DMS79 treated with DMSO at 0.1 percent for 48 hours (cell line): ENCODE measurements at places on chromosomes 16 and 17.

DNA sequence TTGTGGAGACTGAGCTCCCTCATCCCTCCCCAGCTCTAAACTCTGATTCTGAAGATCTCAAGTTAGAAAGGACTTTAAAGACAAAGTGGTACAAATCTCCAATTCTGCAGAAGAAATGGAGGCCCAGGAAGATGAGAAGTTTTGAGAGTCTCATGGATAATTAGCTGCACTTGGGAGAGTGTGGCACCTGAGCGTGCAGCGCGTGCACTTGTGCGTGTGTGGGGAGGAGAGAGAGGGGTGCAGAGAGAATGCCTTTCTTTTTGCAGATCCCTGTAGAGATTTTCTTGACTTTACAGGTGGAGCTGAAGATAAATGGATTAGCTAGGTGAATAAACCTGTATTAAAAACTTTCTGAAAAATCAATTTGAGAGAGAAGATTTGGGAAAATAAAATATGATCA is 14.8 kb upstream of the AKTIP start:
- no peak for DNase-seq

DNA sequence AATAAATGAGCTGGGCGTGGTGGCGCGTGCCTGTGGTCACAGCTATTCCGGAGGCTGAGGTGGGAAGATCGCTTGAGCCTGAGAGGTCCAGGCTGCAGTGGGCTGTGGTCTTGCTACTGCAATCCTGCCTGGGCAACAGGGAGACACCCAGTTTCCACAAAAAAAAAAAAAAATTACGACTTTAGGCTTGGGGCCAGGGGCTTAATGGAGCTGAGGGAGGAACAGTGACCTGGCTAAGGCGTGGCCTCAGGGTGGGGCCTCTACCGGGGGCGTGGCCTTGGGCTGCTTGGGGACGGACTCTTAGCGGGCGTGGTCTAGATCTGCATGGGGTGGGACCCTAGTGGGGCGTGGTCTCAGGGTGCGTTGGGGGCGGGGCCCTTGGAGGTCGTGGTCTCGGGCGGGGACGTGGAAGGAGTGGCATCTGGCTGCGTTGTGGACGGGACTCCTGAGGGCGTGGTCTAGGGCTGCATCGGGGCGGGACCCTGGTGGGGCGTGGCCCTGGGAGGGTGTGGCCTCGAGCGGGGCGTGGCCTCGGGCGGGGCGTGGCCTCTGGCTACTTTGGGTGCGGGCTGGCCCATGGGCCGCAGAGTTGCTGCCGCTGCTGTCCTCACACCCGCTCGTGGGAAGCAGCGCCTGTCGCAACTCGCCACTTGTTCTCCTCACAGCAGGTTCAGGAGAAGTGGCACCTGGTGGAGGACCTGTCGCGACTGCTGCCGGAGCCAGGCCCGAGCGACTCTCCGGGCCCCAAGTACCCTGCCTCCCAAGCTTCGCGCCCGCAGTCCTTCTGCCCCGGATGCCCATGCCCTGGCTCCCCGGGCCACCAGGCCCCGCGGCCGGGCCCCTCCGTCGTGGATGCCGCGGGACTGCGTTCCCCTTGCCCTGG is 5.8 kb upstream of the C17orf99 start:
- no peak for DNase-seq

GRCh38 chr16:27703545-27703944 is 153.6 kb downstream of the KATNIP start:
- DNase-seq, result no peak

GRCh38 chr17:61149862-61150362 is 249.7 kb upstream of the TBX2 start:
- DNase-seq, result no peak

- peak; percentile 80 for DNase-seq
Measured at GRCh38 chr16:709566-710499, 4.2 kb upstream of the FBXL16 start.

- DNase-seq, result peak; percentile 91
Measured at GRCh38 chr16:149024-149660, 3.3 kb upstream of the HBZ start.

DNA sequence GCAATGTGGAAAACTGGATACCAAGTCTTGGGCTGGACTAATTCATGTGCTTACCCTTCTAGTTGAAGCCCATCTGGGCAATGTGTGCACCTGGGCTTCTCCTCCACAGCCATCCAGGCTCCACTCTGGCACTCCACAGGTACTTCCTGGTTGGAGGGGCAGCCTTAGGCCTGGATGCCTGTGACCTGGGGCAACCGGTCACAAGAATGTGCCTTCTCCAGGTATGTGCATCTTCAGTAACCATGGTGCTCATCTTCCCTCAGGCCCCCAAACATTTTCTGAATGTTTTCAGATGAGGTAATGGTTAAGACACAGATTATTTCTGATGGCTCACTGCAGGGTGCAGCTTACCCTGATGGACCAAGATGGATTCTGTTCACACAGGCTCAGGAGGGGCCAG is 11.1 kb downstream of the C16orf86 start:
- DNase-seq, result no peak

GRCh38 chr17:29929533-29930408 is at the start of gene SSH2:
SSH2 (minus strand) TSS chr17:29930228; CDS start chr17:29930000, 228 bp downstream.
- DNase-seq, result peak; percentile 92

DNA sequence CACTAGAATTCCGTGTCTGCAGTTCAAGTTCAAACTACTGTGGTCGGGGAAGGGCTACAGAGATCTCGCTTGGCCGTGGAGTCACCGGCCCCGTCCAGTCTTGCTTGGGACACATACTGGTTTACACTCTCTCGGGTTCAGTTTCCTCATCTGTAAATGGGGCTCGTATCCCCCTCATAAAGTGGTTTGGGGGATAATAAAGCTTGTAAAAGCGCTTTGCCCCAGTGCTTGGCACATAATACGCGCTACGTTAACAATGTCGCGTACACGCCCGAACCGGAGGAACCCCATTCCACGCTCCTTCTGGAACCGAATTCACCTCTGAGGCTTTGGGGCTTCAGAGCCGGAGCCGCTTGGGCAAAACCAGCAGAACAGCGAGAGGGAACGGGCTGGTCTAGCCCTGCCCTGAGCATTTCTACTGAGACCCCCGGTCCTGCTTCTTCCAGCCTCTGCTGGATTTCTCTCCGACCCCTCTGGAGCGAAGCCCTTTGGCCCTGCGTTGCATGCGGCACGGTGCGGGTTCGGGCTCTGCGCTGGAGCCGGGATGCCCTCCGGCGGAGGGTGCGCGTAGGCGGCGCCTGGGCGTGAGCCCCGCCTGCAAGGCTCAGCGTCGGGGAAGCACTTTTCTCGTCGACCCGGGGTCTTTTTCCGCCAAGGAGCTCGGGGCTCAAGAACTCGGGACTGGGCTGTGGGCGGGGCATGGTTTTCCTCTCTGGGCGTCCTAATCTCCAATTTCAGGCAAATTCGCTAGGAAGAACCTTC is 26.1 kb upstream of the HOXB13 start:
- DNase-seq, result no peak

DNA sequence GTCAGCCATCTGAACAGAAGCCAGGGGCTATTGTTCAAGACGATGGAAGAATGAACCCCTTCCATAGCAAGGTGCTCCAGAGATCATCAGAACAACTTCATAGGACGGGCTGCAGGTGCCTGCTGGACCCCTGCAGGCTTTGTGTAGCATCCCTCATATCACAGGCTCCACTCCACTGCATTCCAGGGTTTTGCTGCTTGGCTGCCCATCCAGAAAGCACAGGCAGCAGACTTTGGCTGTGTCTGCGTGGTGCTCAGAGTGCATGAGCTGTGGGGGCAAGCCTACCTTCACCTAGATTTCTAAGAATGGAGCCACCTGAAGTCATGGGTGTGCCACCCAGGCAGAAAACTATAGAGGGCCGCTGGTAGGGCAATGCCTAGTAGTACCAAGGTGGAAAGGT is 93.9 kb upstream of the NLRP1 start:
- DNase-seq, result no peak

GRCh38 chr17:7133916-7134315 is 19.3 kb upstream of the ASGR2 start:
- DNase-seq, result no peak

GRCh38 chr16:4506450-4506849 is 30.3 kb downstream of the HMOX2 start:
- DNase-seq, result peak; percentile 62

- no peak for DNase-seq
Measured at GRCh38 chr16:29736112-29736511, 9.7 kb downstream of the C16orf54 start.

DNA sequence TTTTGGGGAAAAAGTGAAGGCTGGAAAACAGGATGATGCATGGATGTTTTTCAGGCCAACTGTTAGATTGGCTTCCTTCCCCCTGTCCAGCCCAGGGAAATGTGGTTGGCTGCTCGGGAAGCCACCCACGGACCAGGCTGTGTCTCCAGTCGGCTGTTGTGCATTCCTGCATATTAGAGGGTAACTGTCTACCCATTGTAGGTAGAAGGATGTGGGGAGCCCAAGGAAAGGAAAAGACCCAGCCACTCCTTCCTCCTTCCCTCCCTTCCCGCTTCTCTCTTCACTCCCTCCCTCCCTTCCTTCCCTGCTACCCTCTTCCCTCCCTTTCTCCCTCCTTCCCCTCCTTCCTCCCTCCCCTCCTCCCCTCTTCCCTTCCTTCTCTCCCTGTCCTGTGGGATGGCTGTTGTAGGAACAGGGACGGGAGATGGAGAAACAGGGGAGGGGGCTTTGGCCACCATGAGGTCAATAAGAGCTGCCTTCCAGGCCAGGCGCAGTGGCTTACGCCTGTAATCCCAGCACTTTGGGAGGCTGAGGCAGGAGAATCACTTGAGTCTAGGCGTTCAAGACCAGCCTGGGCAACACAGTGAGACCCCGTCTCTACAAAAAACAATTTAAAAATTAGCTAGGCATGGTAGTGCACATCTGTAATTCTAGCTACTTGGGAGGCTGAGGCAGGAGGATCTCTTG is 16.9 kb downstream of the SYT17 start:
- DNase-seq, result no peak

DNA sequence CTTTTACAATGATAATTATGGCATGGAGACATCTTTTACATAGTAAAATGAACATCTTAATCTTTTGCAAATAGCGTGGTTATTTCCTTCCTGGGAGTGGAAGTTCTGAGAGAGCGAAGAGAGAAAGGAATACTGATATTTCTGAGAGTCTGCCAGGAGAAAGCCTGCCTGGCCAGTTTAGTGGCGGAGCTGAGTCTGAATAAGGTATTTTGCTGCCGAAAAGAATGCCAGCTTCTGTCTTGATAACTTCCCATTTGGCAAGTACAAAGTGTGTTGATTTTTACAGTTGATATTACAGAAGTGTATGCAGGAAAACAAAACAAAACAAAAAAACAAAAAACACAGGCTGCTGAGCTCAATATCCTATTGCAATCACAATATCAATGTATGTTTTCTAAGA is 55.9 kb downstream of the KCNJ2 start:
- no peak for DNase-seq

DNA sequence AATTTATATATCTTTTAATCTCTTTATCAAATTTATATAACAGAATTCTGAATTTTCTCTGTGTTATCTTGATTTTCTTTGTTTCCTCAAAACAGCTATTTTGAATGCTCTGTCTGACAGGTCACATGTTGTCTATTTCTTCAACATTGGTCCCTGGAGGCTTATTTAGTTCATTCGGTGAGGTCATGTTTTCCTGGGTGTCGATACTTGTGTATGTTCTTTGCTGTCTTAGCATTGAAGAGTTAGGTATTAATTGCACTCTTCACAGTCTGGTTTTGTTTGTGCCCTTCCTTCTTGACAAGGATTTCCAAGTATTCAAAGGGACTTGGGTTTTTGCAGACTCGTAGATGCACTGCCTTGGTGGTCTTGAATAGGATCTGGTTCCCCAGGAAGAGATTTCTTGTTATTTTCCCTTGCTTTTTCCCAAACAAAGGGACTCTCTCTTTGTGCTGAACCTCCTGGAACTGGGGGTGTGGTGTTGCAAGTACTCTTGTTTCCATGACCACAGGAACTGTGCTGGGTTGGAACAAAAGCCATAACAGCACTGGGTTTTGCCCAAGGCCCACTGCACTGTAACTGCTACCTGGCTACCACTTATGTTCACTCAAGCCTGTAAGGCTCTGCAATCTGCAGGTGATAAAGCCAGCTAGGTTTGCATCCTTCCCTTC is 1483.0 kb downstream of the CDH8 start:
- DNase-seq, result peak; percentile 10

DNA sequence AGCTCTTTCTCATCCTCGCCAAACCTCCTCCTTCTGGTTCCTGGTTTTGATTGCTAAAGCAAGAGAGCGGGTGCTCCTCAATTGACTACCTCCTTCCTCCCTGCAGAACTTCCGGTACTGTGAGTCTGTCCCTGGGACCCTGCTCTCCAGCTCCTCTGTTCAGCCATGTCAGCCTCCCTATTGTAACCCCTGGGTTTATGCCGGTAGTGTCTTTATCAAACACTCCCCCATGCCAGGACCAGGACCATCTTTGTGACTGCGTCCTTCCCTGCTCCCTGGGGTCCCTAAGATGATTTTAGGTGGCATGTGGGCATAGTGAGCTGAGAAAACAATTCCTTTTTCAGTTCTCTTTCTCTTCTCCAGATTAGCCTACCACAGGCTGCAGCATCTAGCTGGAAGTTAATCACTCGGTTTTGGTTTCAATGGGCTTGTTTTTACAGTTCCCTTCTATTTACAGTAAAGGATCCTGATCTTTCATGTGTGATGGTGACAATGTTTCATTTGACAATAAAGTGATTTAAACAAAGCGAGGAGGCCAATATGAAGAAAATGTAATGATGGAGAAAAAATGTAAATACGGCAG is 27.7 kb upstream of the IL21R start:
- DNase-seq, result no peak

GRCh38 chr16:89910717-89911354 is 7.8 kb upstream of the MC1R start:
- DNase-seq, result no peak
